WERI-Rb-1 (cell line): ENCODE measurements at places on chromosomes 5 and 9.

GRCh38 chr5:124398460-124398859, 348.0 kb downstream of the ZNF608 start:
- no peak for DNase-seq

- DNase-seq = peak; percentile 93
Measured at GRCh38 chr5:83721953-83722901, 1.6 kb upstream of the HAPLN1 start.

GRCh38 chr9:87570000-87570908, 72.6 kb downstream of the DAPK1 start:
- DNase-seq = no peak

GRCh38 chr5:109511980-109512734, 102.4 kb upstream of the PJA2 start:
- no peak for DNase-seq

DNA sequence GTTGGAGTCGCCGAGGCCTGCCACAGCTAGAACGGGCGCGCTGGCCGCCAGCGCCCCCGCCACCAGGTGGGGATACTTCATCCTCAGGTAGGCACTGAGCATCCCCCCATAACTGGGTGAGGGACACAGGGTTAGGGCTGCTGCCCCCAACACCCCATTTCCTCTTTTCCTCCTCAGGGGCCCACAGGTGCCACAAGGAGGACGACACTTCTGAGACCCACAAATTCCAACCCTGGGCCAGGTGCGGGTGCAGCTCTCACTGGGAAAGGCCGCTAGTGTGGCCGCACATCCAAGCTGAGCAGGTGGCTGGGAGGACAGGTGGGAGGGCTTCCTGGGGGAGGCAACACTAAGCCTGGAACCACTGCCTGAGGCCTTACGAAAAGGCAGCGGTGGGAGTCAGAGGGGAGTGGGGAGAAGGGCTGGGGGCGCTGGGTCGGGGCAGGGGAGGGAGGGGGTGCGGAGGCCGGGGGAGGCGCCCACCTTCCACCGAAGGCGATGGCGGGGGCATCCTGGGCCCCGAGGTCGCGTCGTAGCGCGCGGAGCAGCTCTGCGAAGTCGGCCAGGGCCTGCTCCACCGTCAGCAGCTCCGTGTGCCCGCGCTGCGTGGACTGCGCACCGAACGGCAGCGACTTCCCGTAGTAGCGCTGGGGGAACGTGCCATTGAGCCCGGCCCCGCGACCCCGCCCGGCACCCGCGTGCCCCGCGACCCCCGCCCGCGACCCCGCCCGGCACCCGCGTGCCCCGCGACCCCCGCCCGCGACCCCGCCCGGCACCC, 961 bp downstream of the DPP7 start:
- no peak for DNase-seq

DNA sequence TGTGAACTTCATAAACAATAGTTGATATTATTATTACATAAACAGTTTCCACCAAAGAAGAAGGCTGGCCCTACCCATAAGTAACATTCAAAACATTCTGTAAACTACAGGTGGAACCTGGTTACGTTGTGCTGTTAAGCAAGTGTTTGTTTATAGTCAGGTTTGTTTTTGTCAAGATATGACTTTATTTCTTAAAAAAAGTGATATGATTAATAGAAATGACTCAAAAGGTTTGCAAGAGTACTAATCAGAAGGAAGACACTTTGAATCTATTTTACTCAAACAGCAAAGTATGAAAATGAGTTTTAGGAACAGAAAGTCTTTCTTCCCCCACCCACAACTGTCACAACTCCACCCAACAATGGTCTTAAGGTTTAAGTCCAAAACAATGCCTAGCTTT, 220.8 kb downstream of the PLK2 start:
- DNase-seq = no peak

DNA sequence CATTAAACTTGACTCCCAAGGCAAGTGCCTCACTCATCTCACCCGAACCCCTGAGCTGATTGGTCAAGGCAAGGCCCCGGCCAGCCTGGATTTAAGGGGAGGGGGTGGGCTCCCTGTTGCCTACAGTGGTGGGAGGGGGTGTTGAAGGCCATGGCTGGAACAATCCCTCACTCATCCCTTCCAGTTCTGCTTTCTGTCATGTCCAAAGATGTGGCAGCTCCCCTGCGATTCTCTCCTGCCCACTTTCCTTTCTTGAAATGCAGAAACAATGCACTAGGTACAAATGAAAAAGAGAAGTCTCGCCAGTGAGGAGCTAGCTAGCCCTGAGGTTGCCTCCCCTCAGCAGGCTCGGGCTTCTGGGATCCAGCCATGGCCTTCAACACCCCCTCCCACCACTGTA, 240.9 kb downstream of the SYK start:
- DNase-seq = no peak

- DNase-seq = no peak
Measured at GRCh38 chr5:119400245-119400644, 44.4 kb downstream of the TNFAIP8 start.

DNA sequence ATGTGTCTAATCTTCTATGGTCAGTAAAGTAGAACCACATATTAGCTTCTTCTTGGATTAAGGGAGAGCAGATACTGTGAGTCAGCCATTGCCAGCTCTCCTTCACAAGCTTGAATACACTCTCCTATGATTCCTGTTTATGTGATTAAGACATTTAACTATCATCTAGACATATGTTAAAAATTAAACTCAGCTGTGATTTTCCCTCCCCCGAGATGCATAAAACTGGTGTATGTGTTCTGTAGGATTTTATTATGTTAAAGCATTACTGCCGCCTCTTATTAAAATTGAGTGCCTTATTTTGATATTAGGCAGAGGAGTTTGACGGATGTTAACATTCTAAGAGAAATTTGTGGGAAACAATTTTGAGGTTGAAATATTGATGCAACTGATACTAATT, 114.6 kb downstream of the ACTBL2 start:
- no peak for DNase-seq

- DNase-seq = no peak
Measured at GRCh38 chr5:41735213-41735612, 135.0 kb downstream of the OXCT1 start.

DNA sequence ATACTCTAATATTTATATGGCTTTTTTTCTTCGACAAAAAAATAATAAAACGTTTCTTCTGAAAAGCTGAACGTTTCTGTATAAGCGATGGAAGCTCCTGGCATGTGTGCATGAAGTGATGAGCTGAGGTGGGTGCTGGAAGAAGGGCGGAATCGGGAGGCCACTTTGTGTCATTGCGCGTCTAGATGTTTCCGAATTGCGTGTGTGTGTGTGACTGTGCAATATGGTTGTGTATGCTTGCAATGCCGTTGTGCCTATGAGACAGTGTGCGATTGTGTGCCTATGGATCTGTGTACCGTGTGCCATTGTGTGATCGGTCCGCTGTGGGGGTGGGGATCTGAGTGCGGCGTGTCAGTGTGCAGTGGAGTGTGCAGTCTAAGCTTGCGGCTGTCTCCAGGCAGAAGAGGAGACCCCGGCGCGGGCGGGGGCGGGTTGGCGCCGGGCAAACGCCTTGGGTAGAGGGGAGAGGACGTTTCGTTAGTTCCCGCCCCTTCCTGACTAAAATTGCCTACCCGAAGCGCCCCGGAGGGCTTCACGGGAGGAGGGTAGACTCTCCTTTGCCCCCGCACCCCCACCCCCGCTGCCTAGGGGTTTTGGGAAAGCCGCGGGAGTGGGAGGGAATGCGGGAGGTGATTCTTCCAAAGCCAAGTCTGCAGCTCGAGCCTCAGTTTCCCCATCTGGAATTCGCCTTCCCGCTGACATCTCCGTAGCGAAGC, 24.2 kb downstream of the PCDHGC5 start:
- DNase-seq = no peak

GRCh38 chr9:93682155-93682968, 106.0 kb downstream of the PHF2 start:
- DNase-seq = peak; percentile 88

DNA sequence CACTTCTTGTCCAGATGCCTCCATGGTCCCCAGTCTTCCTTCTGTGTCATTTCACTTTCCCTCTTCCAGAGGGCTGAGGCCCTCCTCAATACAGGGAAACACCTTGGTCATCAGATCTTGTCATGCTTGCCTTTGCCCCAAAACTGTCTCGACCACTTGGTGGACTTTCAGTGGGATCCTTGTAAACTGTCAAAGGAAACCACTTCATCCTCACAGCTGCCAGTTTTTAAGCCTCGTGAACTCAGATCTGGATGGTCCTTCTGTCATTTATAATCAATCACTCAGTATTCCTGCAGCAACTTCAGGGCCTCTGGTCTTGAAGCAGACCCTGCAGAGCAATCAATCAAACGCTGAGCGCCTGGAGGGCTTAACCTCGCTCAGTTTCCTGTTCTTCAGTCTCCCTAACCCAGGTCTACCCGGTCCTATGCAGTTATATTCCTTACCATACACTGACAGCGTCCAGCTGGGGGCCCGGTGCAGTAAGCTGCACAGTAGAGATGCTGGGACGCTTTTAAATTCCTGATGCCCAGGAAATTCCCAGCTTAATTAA, 74.6 kb downstream of the GOLPH3 start:
- DNase-seq = peak; percentile 77

DNA sequence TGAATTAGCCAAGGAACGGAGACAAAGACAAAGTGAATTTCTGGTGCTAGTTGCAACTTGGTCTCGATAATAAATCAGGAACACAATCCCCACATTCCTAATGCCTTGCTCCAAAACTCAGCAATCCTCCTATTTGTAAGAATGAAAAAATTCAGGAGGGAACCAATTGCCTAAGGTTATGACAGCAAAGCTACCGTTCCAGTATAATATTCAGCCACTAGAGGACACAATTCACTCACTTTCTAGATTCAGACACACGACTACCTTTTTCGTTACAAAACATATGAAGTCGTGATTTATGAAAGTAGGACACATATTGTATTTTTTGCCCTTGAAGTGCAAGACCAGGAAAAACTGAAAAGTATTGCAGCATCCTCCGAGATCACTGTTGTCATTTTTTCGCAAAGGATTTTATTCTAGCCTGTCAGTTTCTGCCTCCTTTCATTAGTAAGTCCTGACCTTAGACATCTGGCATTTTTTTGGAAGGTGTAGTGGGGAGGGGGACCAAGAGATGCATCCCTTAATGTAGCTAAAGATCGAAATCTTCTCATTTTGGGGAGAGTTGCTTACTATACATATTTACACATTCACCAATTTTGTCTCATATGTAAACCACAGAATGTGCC, 133.1 kb downstream of the DOCK8 start:
- DNase-seq = no peak

DNA sequence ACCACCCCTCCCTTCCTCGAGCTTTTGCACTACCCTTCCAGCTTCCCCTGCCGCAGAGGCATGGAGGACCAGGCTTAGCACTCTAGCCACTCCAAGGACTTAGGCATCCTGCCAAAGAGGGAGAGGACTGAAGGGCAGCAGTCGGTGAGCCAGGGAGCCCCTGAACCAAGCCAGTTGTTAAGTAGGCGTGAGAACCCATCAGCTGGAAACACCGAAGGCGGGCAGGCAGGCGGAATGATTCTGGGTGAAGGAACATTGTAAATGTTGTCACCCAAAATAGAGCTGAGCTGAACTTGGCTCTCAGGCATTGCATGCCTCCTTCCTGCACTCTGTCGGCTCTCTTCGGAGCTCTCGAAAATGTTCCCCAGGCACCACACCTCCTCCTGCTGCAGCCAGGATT, 42.8 kb downstream of the NRG2 start:
- no peak for DNase-seq

DNA sequence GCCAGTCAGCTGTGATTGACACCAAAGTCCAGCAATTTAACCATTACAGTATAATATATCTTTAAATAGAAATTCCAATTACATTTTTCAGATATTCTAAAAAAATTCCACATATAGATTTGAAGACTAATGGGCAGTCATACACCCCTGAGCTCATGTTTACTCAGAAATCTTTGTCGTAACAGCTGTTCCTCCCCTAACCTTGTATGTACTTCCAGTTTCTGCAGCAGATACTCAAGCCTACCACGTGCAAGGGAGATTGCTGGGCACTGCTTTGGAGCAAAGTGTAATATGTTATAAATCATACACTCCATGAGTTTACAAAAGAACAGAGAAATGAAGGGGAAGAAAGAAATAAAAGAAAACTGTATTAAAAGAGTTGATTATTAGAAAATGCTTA, 241.2 kb downstream of the TRIM32 start:
- DNase-seq = no peak

GRCh38 chr5:133032852-133033742, 6.7 kb upstream of the ZCCHC10 start:
- DNase-seq = no peak

- no peak for DNase-seq
Measured at GRCh38 chr5:18457255-18457654, 823.0 kb downstream of the TAF11L14 start.

- DNase-seq = peak; percentile 72
Measured at GRCh38 chr9:137227054-137227852, at the start of gene RNF224. TSS of gene RNF224 (plus strand) at chr9:137227502. CDS start at chr9:137228336, 834 bp downstream.

GRCh38 chr5:124902097-124902821, 155.8 kb upstream of the ZNF608 start:
- DNase-seq = no peak

GRCh38 chr5:146919304-146919703, 40.7 kb upstream of the PPP2R2B start:
- no peak for DNase-seq

GRCh38 chr5:80798633-80799032, 143.8 kb upstream of the DHFR start:
- no peak for DNase-seq

DNA sequence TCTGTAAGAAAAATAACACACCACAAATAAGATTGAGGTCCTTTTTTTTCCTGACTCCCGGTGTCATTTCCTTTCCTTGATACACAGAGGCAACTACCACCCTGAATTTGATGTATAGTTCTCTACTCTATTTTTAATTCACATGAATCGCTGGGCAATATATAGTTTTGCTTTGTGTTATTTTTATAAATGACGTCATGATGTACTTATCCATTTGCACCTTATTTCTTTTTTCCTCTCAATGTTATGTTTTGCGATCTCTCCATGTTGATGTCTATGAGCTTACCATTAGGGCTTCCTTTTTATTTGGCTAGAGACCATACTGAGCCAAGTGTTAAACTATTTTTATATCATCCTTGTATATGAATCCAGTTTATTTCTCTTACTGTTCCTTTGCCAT, 175.9 kb downstream of the PAPPA start:
- DNase-seq = no peak

DNA sequence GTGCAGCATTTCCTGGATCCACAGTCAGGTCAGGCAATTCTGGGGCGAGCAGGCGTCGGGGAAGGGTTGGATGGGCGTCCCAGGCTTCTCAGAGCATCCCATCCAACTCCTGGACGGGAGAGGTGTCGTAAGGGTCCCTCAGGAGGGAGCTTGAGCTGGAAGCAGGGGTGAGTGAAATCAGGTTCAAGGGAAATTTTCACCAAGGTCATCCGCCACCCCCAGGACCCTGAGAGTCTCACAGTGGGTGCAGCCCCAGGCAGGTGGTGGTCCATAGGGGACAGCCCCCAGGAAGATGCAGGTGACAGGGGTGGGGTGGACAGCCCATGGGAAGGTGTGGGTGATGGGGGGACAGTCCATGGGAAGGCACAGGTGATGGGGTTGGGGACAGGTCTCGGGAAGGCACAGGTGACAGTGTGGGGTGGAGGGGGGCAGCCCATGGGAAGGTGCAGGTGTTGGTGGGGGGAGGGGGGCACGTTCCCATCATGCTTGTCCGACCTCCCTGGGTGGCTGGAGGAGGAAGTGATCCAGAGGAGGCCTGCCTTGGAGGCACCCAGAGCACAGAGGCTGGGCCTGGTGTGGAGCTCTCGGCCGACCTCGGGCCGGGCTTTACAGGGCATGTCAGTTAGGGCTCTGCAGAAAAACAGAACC, 48.9 kb downstream of the AHRR start:
- no peak for DNase-seq

- DNase-seq = no peak
Measured at GRCh38 chr5:179308563-179309382, 36.5 kb downstream of the ADAMTS2 start.
